ENCODE measurements at places on chromosomes 11 and 22.

GRCh38 chr22:37314315-37315074 is 32.2 kb downstream of the CYTH4 start:
- DNase-seq, result no peak

- DNase-seq, result no peak
These were observed 189.5 kb downstream of the FAM76B start for GRCh38 chr11:95599959-95600586.

DNA sequence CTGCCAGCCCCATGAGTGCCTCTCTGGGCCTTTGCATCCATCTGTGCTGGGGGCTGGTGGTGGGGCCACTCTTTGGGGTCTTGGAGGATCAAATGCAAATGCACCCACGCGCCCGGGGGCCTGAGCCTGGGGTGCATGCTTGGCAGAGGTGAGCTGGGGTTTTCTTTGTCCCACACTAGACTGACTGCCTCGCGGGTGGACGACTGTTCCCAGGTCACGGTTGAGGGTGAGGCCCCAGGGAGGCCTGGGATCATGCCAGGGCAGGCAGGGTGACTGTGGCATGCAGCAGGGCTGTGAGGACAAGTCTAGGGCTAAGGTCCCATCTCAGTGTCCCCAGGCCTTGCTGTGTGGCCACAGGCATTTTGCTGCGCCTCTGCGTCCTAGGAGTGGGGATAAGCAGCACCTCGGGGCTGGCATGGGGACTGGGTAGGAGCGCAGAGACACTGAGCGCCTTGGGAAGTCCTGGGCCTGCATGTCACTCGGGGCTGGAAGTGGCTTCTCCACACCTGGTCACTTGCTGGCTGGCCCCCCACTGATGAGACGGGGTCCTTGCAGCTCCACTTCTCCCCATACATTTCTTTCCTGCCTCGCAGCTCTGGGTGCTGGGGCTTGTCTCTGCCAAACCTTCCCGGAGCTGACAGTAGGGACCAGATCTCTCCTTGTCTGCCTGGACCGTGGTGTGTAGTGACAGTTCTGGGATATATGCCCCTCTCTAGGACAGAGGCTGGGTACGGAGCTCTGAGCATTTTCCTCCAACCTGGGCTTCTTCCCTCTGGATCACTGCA is 133.1 kb downstream of the CTTN start:
- no peak for DNase-seq

DNA sequence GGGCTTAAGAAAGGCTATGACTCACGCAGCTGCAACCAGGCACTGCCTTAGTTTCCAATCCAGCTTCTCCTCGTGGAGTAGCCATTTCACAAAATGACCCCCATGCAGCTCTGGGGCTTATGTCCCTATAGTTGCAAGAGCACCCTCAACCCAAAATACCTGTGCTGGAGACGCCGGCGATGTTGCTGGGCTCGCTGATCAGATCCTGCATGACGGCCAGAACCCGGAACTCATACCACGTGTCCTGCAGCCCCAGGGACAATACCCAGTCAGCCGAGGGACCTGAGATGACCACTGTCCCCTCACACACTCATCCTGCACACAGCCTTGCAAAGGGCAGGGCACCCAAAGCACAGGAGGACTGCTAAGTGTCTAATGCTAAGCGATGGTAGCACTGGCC is 32.1 kb downstream of the IGSF9B start:
- DNase-seq, result no peak

DNA sequence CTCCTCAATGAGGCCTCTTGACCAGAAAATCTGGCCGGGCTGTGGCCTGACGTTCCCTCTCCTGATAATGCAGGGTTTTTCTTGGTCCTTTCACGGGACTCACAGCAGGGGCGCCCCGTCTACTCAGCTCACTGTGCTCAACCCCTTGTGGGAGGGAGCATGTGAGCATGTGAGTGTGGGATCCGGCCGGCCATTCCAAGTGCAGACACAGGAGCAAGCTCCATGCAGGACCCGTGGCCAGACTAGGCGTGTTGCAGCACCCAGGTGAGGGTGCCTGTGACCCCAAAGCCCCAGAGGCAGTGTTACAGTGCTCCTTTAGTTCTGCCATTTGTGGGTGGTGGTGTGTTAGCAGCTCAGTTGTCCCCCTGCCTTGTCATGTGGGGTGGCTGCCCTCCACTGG is 18.0 kb downstream of the DHCR7 start:
- no peak for DNase-seq

GRCh38 chr11:128472128-128473089 is 114.9 kb downstream of the ETS1 start:
- DNase-seq, result no peak

DNA sequence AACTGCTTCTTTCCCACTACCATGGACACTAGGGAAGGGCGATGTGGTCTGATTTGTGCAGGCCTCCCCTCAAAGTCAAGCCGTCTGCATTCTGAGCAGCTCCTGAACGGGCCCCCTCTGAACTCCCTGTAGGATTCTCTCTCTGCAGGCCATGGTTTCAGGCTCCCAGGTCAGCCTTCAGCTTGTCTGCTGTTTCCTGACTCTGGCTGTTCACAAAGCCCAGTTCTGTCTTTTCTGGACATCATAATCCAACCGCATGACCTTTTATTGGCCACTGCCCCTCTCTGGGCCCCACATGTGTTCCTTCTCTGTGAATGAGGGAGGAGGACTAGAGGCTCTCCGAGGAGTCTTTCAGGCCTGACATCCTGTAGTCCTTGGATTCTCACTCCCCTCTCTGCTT is 161.0 kb downstream of the FEZ1 start:
- DNase-seq, result no peak

GRCh38 chr11:61131186-61131585 is 28.9 kb downstream of the CD5 start:
- DNase-seq, result no peak

- no peak for DNase-seq
These were observed 33.1 kb upstream of the SPON1 start for GRCh38 chr11:13929395-13929891.

DNA sequence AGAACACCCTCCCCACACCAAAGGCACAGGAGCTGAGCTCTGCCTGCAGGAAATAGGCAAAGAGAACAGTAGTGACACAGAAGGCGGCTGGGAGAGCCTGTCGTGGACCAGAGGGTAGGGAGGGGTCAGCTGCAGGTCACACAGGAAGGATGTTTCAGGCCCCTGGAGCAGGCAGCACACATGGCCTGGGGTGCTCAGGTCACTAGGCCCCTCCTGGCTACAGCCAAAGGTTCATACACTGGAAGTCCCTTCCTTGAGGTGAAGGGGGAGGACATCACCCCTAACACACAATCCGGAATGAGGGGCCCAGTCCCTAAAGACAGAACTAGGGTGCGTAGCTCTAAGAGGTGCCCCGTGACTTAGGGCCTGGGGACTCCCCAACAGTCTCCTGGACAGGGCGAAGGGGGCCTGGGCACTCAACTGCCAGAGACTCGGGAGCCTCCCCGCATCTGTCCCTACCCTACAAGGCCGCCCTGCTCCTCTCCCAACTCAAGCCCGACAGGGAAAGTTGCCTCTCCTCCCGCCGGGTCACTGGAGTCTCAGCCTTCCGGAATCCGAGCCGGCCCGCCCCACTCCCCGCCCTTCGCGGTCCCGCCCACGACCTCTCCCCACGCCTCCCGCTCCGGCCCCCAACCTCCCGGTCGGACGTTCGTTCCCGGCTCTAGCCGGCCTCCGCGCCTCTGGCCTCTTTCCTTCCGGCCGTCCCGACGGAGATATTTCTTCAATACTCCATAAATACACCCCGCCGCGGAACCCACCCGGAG is at the start of gene CYB5R2:
CYB5R2 (minus strand) TSS at position 541 of the 764 bp plus-strand sequence. CDS start 675 bp downstream, outside the sequence.
- DNase-seq, result no peak

GRCh38 chr11:31262761-31263160 is 106.8 kb downstream of the DCDC1 start:
- DNase-seq, result no peak

GRCh38 chr11:80309301-80309700 is 868.5 kb upstream of the TENM4 start:
- DNase-seq, result no peak

DNA sequence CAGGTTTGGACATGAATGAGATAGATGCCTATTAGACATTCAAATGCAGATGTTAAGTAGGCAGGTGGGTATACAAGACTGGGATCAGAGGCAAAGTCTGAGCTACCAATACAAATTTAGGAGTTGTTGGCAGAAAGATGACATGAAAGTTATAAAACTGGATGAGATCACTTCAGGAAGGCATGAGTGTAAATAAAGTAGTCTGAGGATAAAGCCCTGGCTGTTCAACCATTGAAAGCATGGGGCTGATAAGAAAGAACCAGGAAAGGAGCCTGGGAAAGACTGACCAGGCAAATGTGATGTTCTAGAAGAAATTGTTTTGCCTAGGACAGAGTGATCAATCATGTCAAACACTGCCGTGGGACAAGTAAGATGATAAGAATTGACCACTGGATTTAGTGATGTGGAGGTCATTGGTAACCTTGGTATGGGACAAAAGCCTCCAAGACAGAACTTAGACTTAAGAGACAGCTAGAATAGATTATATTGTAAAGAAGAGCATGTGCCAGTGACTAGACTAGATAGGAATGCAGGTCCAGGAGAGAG is 98.5 kb downstream of the EHF start:
- no peak for DNase-seq

DNA sequence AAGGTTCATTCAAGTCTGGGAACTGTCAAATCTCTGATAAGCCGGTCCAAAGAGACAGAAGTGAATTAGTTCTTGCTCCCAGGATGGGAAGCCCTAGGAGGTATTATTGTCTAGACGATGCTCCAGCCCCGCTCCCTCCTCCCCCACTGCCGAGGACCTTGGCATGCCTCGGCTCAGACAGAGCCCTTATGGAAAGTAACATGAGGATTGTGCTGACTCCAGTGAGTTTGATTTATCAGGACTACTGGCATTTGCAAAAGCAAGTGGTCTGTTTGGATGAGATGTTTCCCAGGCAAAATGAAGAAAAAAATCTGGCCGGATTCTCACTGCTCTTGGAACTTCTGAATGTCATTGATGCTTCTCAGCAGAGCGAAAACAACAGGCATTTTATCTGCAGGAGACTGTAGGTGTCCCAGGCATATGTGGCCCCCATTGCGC is 341.0 kb downstream of the ETS1 start:
- DNase-seq, result no peak

DNA sequence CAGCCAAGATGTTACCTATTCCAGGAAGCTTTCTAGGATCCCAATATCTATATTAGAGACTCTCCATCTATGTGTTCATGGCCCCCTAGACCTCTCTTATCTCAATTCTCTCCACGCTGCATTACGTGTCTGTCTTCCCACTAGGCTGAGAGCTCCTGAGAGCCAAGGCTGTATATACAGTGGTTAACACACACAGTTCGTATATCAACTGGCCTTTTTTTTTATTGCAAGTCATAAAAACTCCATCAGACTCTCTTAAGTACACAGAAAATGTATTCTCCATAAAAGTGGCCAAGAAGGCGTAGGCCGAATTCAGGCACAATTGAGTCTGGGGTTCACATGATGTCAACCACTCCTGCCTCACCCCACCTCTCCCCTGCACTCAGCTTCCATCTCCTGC is 115.9 kb downstream of the TRIM29 start:
- DNase-seq, result no peak

GRCh38 chr11:91082255-91082654 is 859.4 kb upstream of the CHORDC1 start:
- no peak for DNase-seq

DNA sequence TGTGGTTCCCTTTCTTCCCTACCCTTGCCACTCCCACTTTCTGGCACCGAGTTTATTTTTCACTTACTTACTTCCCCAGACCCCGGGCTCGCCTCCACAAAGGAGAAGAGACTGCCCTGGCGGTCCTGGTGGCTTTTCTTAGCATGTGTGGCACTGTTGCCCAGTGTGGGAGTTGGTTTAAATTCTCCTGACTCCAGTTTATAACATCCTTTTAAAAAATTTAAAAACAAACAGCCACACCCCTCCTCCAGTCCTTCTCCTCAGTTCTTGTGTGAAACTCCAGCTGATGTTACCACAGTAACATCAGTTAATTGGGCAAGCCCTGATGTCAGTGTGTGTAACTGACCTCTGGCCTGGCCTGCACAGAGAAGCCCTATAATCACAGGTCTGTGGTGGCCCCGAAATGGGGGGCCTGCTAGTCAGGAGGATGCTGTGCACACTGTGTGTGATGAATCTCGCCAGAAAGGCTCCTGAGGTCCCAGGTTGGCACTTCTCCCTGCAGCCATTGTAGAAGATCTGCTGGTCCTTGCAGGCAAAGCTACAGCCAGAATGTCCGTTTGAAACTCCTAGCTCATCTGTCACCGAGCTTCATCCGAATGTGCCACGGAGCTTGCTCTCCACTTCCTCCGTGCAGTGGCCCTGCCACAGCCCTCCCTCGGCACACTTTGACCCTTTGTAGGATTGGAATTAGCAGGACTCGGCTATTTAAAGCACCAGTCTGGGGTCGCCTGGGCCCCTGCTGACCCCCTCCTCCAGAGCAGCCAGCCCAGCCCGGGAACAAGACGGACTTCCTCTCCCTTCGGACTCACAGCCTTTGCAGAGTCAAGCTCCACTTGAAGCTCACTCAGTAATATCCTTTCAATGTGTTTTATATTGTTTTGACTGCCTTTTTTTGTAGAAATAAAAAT is 7.6 kb downstream of the YDJC start:
- no peak for DNase-seq

GRCh38 chr11:21412652-21413383 is 743.4 kb downstream of the NELL1 start:
- DNase-seq, result no peak

GRCh38 chr11:13699870-13700269 is 31.4 kb downstream of the FAR1 start:
- no peak for DNase-seq

GRCh38 chr11:74926304-74927030 is 22.4 kb downstream of the XRRA1 start:
- DNase-seq, result no peak

DNA sequence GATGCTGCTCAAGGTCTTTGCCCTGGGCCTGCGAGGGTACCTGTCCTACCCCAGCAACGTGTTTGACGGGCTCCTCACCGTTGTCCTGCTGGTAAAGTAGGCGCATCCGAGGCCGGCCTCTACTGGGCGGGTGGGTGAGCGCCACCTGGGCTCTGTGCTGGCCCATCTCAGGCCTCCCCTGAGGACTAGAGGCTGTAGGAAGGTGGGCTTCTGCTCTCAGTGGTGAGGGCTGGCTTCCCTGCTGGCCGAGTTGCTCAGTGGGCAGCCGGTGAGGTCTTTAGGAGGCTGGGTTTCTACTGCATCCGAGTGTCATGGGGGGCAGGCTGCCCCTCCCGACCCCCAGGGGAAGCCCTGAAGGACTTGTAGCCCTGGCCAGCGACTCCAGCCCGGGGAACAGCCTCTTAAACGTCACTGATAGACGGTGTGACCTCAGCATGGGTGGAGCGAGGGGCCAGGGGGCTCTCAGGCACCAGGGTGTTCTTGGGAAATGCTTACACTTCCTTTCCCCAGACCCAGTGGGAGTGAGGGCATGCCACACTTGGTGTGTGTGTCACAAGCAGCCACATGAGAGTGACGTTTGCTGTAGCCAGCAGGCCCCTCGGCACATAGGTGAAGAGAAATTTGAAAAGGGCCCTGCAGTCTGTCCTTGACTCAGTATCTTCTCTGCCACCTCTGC is 30.3 kb downstream of the TPCN2 start:
- no peak for DNase-seq

DNA sequence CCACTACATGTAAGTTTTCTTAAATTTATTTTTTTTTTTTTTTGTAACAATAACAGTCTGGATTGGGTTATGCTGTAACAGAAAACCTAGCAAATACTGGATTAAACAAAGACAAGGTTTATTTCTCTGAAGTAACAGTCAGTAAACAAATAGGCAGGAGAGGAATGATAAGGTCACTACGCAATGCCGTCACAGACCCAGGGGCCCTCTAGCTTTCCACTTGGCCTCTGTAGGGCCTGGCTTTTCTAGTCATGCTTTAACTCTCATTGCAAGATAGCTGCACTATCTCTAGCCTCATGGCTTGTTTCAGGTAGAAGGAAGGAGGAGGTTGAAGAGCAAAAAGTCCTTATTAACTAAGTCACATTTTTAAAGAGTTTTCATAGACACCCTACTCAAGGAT is 6.5 kb downstream of the OR10A6 start:
- no peak for DNase-seq
